Activated naive CD4-positive, alpha-beta T cell treated with anti-CD3 and anti-CD28 coated beads, Interleukin-2, amount 50 U/mL, for 72 hours (primary cell): ENCODE measurements at places on chromosomes 12 and 14.

DNA sequence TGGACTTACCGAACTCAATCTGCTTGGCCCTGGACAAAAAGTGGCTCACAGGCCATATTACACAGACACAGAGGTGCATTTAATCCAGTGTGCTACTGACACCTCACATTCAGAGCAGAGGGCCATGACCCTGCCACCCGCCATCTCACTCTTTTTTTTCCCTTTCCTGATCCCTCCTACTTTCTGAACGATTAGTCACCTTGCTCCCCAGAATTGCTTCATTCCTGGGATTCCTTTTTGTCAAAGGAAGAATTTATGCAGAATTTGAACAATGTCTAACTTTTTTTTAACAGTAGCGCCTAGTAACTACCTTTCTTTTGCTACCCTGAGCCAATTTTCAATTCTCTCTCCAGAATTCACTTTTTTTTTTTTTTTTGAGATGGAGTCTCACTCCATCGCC, 4.6 kb downstream of the PKP2 start:
- DNase-seq, result no peak

DNA sequence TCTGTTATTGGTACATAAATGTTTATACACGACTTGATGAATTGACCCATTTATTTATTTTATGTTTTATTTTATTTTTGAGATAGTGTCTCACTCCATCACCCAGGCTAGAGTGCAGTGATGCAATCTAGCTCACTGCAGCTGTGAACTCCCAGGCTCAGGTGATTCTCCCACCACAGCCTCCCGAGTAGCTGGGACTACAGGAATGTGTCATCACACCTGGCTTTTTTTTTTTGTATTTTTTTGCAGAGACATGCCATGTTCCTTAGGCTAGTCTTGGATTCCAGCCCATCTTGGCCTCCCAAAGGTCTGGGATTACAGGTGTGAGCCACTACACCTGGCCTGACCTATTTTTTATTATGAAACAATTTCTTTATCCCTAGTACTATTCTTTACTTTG, 355.0 kb upstream of the PRICKLE1 start:
- no peak for DNase-seq

GRCh38 chr12:64551676-64552075, 58.6 kb upstream of the RASSF3 start:
- DNase-seq, result no peak

DNA sequence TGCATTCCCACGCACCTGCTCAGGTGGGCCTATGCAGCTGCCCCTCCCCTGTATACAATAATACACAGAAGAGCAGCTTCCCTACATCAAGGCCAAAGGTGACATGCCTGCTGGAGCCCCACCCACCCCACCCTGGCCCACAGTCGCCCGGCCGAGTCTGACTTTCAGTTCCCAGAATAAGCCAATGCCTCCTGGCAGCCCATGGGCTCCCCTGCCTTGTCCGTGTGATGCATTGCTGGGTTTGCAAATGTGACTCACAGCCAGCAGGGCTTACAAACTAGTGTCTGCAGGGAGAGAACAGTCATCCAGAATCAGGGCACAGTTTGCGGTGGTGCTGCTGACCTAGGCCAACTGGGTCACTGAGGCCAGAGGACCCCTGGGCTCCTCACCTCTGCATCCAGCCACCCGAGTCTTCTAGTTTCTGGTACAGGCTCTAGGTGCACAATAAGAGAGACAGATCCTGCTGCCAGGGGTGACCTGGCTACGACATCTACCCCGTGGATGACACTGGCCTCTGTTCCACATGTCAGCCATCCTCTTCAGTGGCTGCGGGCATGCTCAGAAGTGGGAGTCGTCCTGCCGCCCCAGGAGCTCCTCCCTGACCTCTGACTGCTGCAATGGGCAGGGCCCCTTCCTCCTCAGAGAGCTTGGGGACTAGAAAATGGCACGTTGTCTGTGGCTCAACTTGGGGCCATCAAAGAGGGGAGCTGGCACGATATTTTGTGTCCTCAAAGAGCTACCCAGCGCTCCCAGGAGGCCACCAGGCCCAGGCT, 84.5 kb downstream of the CHGA start:
- no peak for DNase-seq

- no peak for DNase-seq
These were observed 428.2 kb downstream of the RAD51B start for GRCh38 chr14:68247676-68248268.

GRCh38 chr12:10331642-10332239, 24.1 kb downstream of the KLRD1 start:
- no peak for DNase-seq

DNA sequence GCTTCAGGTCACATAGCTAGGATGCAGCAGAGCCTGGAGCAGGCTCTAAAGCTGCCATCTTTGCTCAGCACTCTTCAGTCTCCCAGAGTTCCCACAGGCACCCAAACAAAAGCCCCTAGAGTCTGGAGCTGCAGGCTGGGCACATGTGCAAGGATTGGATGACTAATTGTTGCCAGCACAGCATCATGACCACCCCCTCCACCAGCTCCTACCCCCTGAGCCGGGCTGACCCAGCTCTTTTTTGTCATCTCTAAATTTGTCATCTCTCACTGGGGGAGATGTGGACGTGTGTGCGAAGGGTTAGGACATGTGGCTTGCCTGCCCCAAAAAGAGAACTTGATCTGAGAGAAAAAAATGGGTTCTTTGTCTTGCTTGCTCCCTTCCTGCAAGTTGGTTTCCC, 4.3 kb upstream of the MMP19 start:
- DNase-seq, result no peak

- DNase-seq, result no peak
These were observed 173.6 kb downstream of the PDZRN4 start for GRCh38 chr12:41361738-41362137.

DNA sequence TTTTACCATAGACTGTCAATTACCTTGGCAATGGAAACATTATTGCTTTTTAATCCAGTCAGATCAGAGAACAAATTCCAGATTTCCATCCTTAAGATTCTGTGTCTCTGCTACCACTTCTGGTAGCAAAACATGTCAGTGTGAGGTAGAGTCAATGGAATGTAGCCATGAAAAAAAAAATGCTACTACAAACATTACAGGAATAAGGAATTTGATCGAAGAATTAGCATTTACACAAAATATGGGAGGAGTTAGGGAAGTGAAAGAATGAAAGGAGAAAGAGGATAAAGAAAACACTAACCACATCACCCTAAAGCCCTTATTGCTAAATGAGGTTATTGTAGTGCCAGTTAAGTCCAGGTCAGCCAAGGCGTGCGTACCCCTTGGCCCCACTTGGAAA, 9.2 kb downstream of the MED21 start:
- DNase-seq, result no peak

GRCh38 chr12:12081836-12082497, 11.2 kb downstream of the BCL2L14 start:
- DNase-seq, result no peak
